Sciatic nerve (tissue), 2 donors: ENCODE measurements at places on chromosomes 12 and 14. TPM values are rescaled to one million over a fixed set of nuclear protein-coding genes. Genes with fewer than 3 reads are reported as not detected.

The C14orf180 gene
- 4.7 TPM for total RNA-seq

The KRT3 gene
- total RNA-seq = not detected

The KLRG1 gene
- total RNA-seq = 4.5 TPM

The HOXC6 gene
- 35.3 TPM for total RNA-seq

The MAP1LC3B2 gene
- total RNA-seq = 4.4 TPM

DNA sequence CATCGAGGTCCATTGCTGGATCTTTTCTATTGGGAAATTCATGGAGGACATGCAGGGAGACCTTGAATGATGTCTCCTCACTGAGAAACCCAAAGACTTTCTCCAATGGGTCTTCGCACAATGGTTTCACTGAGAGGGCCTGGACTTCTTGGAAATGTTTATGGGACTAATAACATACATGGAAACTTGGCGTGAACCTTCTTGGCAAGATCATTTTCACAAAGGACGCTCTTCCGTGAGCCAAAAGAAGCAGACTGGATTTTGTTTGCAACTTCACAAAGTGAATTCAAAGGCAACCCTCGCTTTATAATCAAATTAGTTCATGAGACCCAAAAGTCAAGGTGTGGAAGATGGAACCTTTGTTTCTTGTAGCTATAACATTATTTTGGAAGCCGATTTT is 154.4 kb downstream of the TMEM132C start:
- no peak for DNase-seq

DNA sequence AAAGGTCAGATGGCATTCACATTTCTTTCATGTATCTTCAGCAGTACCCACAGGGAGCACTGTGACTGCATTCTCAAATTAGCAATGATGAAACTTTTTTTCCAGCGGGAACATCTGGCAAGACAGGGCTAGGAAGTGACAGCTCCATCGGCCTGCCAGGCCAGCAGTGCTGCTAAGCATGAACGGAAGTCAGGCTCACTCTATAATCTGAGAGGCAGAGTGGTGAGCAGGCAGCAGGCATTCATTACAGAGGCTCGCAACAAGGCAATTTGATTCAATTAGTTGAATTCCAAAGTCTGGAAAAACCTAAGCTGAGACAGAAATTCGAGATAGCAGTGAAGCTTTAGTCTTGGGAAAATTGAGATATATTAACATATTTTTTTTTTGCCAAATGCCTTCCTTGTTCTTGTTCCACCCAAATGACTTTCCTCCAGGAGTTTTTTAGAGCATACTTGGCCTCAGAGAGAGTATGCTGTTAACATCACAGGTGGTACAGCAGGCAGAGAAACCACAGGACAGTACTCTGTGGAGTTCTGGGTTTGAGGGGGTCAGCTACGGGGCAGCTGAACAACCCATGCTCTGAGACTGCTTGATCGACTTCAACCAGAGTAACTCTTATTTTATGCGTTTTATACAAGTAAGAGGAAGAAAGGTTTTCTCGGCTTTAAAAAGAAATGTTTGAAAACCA is 414.9 kb downstream of the APAF1 start:
- DNase-seq = no peak

GRCh38 chr14:100291305-100292075 is 14.8 kb downstream of the SLC25A29 start:
- DNase-seq = peak; percentile 50
